AML-193 (cell line): ENCODE measurements at places on chromosomes 7 and 10.

DNA sequence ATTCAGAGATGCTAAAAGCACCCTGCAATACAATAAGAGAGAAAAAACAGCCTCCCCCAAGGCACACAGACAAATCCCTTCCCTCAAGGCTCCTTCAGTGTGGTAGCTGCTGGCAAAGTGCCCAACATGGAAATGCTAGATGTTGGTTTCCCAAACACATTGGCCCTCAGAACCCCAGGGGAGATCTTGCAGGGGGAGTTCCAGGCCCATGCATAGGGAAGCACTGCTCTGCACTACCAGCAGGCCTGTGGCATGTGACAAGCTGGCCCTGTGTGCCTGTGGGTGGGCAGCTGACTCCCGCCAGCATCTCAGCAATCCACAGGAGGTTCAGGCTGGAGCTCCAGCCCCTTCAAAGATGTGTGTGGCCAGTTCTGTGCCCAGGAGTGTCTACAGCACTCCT lies 16.8 kb upstream of the CSGALNACT2 start:
- DNase-seq = no peak

DNA sequence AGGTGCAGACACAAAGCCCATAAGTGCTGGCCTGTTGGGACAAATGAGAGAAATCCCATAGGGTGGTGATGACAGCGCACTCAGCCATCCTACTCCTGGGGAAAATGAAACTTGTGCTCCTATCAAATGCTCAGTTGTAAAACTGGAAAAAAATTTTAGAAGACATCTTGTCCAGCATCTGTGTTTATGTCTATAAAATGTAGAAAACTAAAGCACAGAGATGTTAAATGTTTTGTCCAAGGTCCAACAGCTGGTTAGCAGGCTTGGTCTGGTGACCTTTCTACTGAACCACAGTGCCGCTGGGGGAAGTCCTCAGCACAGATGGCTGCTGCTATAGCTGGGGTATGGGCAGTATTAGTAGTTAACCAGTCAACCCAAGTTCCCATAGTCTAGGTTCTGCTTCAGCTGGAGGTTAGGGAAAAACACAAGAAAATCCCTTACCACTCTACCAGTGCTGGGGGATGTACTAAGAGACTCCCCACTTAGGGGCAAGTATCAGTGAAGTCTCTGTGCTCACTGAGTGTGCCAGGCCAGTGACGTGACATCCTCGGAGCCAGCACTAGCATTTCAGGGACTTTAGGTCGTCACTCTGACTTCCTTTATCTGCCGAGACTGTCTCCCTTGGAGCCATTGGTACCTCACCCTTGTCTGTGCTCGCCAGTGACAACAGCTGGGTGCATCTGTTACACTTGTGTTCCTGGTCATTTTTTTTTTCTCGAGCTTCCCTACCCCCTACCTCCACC lies 1.9 kb downstream of the TSPAN33 start:
- DNase-seq = no peak

DNA sequence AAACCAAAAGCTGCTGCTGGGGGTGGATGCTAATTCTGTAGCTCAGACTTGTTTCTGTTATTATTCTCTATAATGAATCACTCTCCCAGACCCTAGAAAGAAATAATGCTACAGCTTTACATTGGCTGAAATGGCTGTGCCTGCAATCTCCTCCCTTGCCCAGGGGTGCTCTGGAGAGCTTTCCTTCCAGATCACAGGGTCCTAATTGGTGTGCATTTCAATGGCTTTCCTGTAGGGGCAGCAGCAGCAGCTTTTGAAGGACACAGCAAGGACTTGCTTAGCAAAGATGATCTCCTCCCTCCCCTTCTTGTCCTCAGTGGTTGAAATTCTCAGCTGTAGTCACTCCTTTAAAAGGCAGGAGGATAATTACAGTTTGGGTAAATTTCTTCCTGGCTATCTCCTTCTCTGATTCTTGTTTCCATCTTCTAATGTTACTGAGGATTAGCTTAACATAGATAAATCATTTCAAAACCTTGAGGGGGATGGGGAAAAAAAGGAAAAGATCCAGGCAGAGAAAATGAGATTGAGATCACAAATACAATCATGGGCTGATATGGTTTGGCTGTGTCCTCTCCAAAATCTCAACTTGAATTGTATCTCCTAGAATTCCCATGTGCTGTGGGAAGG lies 120.2 kb upstream of the CTTNBP2 start:
- DNase-seq = peak; percentile 13

DNA sequence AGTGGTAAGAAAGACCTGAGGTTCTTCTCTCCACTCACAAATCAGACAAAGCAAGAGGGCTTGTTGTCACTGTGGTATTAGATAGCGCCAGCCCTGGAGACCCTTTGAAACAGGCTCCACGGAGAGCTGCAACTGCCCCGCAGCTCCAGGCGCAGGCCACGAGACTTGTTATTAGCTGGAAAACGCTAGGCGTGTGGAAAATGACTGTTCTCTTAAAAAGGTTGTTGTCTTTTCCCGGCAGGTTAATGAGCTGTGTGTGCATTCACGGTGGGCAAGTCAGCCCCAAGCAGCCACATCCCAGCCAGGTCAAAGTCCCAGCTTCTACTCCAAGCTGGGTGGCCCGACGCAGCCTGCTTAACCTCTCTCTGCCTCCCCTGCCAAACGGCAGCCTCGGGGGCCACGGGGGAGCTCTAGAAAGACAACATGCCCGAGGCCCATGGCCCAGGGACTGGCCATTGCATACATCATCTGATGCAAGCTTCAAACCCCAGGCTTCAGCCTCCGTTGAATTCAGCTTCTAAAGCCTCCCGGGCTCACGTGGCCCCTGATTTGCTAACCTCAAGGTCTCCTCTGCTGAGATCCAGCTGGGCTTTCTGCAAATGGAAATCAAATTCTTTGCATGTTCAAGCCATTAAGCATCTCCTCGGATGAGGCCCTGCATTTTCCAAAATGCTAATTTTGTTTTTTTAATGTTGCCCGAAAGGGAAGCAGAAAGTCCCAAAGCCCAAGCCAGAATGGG lies 61.3 kb upstream of the DNAAF5 start:
- no peak for DNase-seq

DNA sequence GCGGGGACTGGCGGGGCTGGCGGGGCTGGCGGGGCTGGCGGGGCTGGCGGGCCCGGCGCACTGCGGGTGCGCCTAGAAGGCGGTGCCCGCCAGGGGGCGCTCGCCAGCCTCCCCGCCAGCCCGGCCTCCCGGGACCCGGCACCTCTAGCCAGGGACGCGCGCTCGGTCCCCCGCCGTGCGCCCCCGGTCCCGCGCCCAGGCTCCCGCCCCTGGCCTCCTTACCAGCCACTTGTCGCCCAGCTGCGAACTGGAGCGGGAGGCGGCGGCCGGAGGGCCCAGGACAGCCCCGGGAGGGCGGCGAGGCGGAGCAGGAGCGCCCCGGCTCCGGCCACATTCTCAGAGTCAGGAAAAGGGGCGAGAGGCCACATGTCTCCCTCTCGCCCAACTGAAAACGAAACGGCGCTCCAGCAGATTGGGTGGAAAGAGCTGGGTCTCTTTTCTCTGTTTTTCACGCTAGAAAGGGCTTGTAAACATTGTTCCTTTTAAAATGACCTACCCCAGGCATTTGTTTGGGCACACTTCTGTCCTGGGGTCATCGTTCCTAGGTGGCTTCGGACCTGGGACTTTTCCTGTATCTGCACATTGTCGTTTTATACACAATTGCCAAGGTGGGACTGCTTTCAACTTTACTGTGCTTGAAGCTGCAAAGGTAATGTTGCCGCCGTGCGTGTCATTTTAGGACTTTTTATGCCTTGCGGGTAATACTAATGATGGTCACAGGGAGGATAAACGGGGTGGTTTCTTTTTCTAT lies 378 bp upstream of the PRKCQ start:
- DNase-seq = peak; percentile 62

GRCh38 chr7:74475987-74476350 lies 22.3 kb downstream of the GTF2IRD1 start:
- DNase-seq = no peak

DNA sequence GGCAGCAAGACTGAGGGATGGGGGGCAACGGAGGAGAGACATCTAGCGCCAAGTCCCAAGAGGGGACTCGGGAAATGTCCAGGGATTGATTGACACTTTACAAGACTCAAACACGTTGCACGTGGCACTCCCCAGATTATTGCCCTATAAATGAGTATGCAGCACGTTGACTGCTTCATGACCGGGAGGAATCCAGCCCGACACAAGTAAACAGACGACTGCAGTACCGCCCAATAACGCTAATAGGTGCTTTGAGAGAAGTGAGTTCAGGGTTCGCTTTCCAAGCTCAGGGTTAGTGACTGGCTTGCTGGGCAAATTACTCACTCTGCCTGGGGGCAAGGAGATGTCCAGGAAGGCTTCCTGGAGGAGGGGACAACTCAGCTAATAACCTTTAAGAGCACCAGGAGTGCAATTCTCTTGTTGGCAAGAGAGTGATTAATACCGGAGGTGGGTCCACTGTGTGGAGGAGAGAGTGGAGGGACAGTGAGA lies 73.3 kb upstream of the MYL10 start:
- DNase-seq = no peak

DNA sequence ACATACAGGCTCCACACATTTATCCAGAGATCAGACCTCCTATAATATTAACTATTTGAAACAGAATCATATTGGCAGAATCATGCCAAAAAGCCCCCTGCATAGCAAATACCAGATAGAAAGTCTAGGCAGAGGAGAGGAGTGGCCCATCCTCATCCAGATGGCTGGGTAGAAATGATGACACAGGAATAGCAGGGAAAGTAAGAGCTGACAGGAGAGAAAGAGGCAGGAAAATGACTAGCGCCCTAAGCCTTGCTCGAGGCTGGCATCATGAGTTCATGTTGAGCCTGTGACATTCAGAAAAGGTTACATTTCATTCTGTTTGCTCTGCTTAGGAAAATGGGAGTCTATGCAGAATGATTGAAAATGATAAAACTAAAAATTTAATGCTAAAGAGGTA lies 27.6 kb downstream of the WIPF3 start:
- DNase-seq = no peak

DNA sequence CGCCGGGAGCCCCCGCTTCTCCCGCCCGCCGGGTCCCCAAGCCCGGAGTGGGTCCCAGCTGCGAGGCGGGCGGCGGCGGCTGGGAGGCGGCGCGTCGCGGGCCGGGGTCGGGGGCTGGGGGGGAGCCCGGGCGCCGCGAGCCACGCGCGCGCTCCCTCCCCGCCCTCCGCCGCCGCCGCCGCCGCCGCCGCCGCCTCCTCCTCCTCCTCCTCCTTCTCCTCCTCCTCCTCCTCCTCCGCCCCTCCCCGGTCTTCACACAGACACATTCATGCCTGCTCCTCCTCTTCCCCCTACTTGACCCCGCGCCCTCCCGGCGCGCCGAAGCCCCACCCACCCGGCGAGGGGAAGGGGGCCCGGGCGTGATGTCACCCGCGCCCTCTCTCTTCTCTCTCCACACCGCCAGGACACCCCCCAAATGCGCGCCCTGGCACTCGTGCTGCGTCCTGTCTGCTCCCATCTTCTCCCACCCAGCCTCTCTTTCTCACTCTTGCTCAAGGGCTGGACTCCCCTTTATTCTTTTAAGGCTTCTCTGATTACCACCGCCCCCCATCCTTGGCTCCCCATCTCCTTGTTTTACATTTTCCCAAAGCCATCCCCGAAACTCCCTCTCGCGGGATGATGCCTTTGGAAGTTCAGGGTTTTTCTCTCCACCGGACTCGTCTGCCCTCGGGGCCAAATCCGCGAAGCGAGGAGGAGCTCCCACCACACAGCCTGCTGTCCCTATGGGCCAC lies 967 bp upstream of the GLI3 start:
- DNase-seq = no peak

- DNase-seq = peak; percentile 81
These were observed 69.5 kb downstream of the LMBR1 start for GRCh38 chr7:156823435-156823834.

DNA sequence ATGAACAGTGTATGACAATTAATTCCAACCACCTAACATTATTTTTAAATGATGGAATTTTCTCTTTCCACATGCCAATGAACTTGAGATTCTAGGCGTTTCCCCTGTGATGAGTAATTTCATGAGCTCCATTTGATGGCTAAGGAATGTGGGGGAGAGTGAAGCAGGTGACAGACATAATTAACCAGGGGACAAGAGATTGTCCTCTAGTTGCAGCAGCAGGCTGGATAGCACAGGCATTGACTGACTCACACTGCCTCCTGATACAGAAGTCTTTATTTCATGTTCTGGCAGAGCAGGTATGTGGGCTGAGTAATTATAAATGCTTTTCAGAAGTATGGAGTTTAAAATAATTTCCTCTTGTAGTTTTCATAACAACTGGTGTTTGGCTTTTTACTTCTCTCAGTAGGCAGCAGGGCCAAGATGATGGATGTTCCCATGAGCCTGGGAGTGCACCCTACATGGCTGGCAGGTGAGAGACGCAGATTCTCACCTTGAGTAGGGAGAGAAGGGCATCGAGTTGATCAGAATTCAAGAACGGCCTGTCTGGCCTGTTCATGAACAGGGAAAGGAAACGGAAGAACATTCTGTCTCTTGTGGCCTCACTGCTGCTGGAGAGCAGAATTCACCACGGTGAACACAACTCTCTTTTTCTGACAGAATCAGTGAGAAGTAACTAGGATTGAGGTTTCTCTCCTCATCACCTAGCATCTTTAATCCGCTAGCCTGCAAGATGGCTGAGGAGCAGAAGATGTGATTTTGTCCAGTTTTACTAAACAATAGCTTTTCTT lies 118.8 kb downstream of the AOAH start:
- no peak for DNase-seq

GRCh38 chr7:107020400-107020799 lies 24.1 kb upstream of the PRKAR2B start:
- DNase-seq = no peak

GRCh38 chr10:62813453-62813852 lies 2.7 kb downstream of the EGR2 start:
- DNase-seq = no peak

DNA sequence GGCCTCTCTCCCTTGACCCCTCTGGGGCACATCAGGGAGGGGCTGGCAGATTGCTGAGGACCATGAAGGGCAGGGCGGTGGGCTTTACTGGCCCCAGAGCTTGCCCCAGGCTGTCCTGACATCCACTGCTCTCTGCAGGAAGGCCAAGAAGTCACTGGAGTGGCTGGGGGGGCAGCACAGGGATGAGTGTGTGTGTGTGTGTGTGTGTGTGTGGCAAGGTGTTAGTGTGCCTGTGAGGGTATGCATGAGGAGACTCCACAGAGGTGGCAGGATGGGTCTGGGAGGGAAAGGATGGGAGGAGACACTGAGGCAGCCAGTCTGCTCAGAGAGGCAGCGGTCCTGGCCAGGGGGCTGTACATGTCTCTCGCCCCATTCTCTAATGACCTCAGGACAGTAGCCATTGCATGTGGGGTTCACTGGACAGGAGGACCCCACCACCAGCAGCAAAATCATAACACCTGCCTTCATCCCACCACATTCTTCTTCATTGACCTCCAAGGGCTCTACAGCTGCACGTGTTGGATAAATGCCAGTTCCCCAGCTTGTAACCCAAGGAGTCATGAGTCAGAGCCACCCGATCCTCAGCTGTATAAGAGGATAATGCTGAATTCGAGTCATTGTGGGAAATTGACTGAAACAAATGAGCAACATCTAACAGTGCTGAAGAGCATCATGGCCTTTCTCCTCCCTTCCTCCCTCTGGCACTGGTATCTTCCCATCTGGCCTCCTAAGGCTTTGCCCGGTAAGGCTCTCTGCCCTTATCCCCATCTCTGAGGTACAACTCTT lies 720.5 kb downstream of the GRID1 start:
- DNase-seq = no peak

GRCh38 chr10:89295597-89295996 lies 6.2 kb upstream of the IFIT2 start:
- peak; percentile 76 for DNase-seq
